ENCODE measurements at places on chromosomes 7 and 10.
A peak's percentile ranks its signal among the peaks of the same experiment; 100 is the strongest.

- DNase-seq: no peak
- H3K27ac ChIP-seq: no peak overlapping the region
- no peaks in the 10 kb centered on the region for H3K27me3 ChIP-seq
- no peaks in the 10 kb centered on the region for H3K4me1 ChIP-seq
Measured at GRCh38 chr7:120064565-120064964, 208.4 kb upstream of the KCND2 start.

GRCh38 chr10:103758294-103758681 is 97.1 kb downstream of the SH3PXD2A start:
- peak overlapping the region; percentile 75 for H3K27ac ChIP-seq
- H3K4me1 ChIP-seq: peaks cover 66% of the 10 kb centered on the region
- H3K36me3 ChIP-seq: peaks cover 3% of the 10 kb centered on the region
- DNase-seq: no peak
- H3K4me3 ChIP-seq: no peak overlapping the region

DNA sequence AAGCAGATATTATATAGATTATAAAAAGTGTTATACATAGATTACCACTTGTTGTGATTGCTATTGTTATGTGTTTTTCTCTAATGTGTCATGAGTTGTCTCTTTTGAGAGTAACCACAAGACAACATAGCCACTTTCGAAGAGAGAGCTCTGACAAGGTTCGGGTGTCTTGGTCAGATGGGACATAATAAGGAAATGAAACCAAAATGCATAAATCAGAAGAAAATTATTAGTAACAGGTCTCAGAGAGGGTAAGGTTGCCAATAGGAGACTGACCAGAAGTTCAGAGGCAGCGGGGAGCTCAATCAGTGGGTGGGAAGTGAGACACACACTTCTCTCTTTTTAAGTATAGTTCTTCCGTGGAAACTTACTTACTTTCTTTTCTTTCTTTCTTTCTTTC is 639.2 kb upstream of the POT1 start:
- H3K27me3 ChIP-seq: no peaks in the 10 kb centered on the region
- H3K27ac ChIP-seq: no peak overlapping the region
- no peaks in the 10 kb centered on the region for H3K4me1 ChIP-seq
- DNase-seq: no peak
- H3K36me3 ChIP-seq: no peaks in the 10 kb centered on the region

DNA sequence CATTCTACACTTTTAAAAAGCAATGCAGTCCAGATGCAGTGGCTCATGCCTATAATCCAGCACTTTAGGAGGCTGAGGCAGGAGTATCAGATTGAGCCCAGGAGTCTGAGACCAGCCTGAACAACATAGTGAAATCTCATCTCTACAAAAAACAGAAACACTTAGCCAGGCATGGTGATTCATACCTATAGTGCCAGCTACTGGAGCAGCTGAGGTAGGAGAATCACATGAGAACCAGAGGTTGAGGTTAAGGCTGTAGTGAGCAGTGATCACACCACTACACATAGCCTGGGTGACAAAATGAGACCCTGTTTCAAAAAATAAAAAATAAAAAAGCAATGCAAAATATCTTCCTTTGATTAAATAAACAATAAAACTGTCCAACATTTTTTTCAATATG is 205.2 kb downstream of the GRM8 start:
- no peak overlapping the region for H3K27ac ChIP-seq
- DNase-seq: no peak
- no peaks in the 10 kb centered on the region for H3K27me3 ChIP-seq
- H3K4me1 ChIP-seq: no peaks in the 10 kb centered on the region

DNA sequence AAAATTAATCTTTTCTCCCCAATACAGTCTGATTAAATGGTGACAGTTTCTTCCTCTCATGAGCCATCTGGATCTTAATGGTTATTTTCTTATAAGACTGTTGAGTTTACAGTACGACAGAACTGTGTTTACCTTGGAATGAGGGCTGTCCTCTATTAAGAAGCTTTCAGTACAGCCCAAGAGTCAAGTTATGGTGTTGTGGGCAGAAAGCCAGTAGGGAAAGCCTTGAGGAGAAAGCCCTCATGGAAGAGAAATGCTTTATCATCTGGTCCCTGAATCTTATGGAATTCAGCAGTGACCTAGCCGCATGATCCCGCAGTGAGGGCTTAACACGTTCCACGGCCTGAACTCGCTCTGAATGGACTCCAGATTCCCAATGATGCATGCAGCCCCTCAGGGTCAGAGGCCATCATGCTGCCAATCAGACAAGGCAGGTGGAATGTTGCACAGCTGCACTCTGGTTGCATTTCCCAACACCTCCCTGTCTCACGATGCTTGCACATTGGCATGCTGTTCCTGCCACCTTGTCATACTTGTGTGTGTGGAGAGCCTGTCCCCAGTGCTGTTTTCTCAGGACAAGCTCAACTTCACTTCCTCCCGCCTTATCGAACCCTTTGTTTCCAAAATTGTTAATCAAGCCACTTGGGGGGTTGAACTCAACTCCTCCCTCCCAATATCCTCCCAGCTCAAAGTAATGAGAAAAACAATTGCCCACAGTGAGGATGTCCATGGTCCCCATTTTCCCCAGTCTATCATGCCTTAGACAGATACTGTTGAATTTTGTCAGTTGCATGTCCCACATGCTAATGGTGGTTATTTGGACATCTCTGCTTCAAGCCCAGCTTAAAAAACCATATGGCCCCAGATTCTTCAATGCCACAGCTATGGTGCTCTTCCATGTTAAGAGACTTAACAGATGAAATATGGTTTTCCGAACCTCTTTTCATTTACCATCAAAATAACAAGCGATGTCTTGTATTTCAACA is 211.1 kb upstream of the TCF7L2 start:
- no peak overlapping the region for H3K4me3 ChIP-seq
- H3K27ac ChIP-seq: no peak overlapping the region
- H3K27me3 ChIP-seq: no peaks in the 10 kb centered on the region
- DNase-seq: no peak
- H3K4me1 ChIP-seq: no peaks in the 10 kb centered on the region

- H3K27ac ChIP-seq: no peak overlapping the region
- DNase-seq: no peak
- H3K36me3 ChIP-seq: no peaks in the 10 kb centered on the region
- H3K4me1 ChIP-seq: no peaks in the 10 kb centered on the region
- H3K4me3 ChIP-seq: no peak overlapping the region
Measured at GRCh38 chr10:18786478-18786877, 127.2 kb downstream of the ARL5B start.

DNA sequence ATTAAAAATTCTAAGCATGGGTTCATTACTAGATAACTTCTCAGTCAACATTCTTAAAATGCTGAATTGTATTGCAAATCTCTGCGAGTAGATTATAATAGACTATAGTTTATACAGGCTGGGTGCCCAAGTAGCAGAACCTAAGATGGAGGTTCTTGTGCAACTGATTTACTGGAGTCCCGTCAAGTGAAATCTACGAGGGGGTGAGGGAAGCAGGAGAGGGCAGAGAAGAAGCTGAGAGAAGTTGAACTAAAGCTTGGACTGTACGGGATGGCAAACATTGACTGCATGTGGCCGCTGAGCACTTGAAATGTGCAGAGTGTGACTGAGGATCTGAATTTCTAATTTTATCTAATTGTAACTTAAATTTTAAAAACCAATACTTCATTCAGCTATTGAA is 124.5 kb downstream of the CTNNA3 start:
- H3K27ac ChIP-seq: no peak overlapping the region
- no peaks in the 10 kb centered on the region for H3K4me1 ChIP-seq
- H3K4me3 ChIP-seq: no peak overlapping the region
- H3K27me3 ChIP-seq: peaks cover 6% of the 10 kb centered on the region
- no peaks in the 10 kb centered on the region for H3K36me3 ChIP-seq

- no peaks in the 10 kb centered on the region for H3K27me3 ChIP-seq
- H3K36me3 ChIP-seq: no peaks in the 10 kb centered on the region
- peaks cover 58% of the 10 kb centered on the region for H3K4me1 ChIP-seq
- peak overlapping the region; percentile 49 for H3K27ac ChIP-seq
Measured at GRCh38 chr10:69056536-69057260, 31.2 kb upstream of the SRGN start.

GRCh38 chr7:21999896-22000295 is 54.2 kb upstream of the CDCA7L start:
- H3K36me3 ChIP-seq: no peaks in the 10 kb centered on the region
- peaks cover 2% of the 10 kb centered on the region for H3K4me1 ChIP-seq
- H3K4me3 ChIP-seq: no peak overlapping the region
- H3K27ac ChIP-seq: no peak overlapping the region

DNA sequence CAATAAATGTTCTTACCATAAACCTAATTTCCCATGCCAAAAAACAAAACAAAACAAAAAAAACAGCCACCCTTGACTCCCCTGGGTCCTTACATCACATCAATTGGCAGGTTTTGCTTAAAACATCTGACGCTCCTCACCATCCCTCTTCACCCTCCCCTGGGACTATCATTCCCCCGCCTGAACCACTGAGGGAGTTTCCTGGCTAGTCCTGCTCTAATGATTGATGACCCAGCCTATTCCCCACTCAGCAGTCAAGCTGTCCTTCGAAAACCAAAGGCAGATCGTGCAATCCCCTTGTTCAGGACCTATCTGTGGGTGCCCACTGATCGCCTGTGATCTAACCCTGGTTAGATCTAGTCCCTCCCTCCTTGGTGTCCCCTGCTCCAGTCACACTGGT is 11.2 kb upstream of the FRMPD2 start:
- H3K4me3 ChIP-seq: no peak overlapping the region
- H3K27ac ChIP-seq: no peak overlapping the region
- no peak for DNase-seq
- H3K36me3 ChIP-seq: no peaks in the 10 kb centered on the region
- H3K27me3 ChIP-seq: peaks cover 26% of the 10 kb centered on the region

- no peak overlapping the region for H3K4me3 ChIP-seq
- H3K4me1 ChIP-seq: no peaks in the 10 kb centered on the region
- no peaks in the 10 kb centered on the region for H3K27me3 ChIP-seq
- H3K27ac ChIP-seq: no peak overlapping the region
- no peak for DNase-seq
- no peaks in the 10 kb centered on the region for H3K36me3 ChIP-seq
Measured at GRCh38 chr10:83592337-83592935, 546.9 kb upstream of the GHITM start.

DNA sequence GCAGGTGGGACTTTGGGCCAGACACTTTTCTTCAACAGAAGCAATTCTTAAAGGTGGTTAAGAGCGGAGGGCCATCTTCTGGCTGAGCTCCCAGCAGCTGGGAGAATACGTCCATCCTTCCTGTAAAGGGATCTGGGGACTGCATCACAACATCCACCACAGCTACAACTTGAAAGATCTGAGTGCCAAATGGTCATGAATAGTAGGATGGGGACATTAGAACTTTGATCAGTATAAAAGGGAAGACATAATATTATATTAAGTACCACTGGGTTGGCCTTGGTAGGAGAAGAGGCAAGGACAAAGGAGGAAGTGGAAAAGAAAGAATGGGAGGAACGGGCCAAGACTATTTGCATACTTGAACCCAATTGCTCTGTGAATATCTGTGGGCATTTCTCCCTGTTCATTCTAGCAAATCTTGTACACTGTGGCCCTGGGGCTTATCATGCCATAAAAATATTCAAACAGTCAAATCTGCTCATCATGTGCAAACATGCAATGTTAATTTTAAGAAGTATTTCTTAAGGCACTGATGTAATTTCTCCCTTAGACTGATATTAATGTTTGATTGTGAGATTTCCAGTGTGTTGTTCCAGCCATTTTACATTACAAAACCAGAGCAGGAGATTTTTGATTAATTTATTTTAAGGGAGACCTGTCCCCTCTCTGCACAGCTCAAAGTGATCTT is 65.5 kb upstream of the CREB5 start:
- no peaks in the 10 kb centered on the region for H3K36me3 ChIP-seq
- no peak for DNase-seq
- H3K4me3 ChIP-seq: no peak overlapping the region
- no peaks in the 10 kb centered on the region for H3K4me1 ChIP-seq
- H3K27me3 ChIP-seq: peaks cover 6% of the 10 kb centered on the region

GRCh38 chr10:21099291-21100062 is 202.4 kb upstream of the NEBL start:
- H3K27me3 ChIP-seq: no peaks in the 10 kb centered on the region
- no peak overlapping the region for H3K4me3 ChIP-seq
- no peak overlapping the region for H3K27ac ChIP-seq

GRCh38 chr10:131047501-131047900 is 264.0 kb downstream of the TCERG1L start:
- H3K27me3 ChIP-seq: no peaks in the 10 kb centered on the region
- H3K27ac ChIP-seq: no peak overlapping the region
- H3K36me3 ChIP-seq: no peaks in the 10 kb centered on the region

GRCh38 chr10:123331438-123331837 is 177.2 kb downstream of the BUB3 start:
- no peaks in the 10 kb centered on the region for H3K4me1 ChIP-seq
- H3K36me3 ChIP-seq: no peaks in the 10 kb centered on the region
- no peak for DNase-seq

GRCh38 chr7:93178213-93178612 is 30.0 kb upstream of the SAMD9L start:
- no peak for DNase-seq
- H3K4me3 ChIP-seq: no peak overlapping the region
- no peaks in the 10 kb centered on the region for H3K4me1 ChIP-seq
- H3K27ac ChIP-seq: no peak overlapping the region
- H3K36me3 ChIP-seq: no peaks in the 10 kb centered on the region

DNA sequence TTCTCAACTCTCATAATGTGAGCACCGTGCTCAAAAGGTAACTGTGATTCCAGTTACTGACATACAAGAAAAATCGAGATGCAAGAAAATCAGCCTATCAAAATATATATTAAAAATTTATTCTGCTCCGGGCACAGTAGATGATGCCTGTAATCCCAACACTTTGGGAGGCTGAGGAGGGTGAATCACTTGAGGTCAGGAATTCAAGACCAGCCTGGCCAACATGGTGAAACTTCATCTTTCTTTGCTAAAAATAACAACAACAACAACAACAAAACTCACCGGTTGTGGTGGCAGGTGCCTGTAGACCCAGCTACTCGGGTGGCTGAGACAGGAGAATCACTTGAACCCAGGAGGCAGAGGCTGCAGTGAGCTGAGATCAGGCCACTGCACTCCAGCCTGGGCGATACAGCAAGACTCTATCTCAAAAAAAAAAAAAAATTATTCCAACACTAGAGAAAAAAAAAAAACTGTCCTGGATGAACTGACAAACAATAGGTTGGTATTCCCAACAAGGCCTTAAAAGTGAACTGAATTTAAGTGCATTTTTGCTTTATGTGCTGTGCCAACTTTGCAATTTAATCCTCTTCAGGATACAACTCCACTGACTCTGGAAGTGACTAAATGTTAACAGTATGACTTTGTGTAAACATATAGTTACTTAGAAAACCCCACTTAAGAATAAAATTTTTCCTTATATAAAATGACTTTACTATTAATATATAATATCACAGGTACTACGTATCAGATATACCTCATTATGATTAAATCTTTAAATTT is 51.1 kb downstream of the JMJD1C start:
- H3K27me3 ChIP-seq: no peaks in the 10 kb centered on the region
- no peaks in the 10 kb centered on the region for H3K36me3 ChIP-seq
- no peak for DNase-seq
- H3K4me1 ChIP-seq: peaks cover 5% of the 10 kb centered on the region
- no peak overlapping the region for H3K27ac ChIP-seq

DNA sequence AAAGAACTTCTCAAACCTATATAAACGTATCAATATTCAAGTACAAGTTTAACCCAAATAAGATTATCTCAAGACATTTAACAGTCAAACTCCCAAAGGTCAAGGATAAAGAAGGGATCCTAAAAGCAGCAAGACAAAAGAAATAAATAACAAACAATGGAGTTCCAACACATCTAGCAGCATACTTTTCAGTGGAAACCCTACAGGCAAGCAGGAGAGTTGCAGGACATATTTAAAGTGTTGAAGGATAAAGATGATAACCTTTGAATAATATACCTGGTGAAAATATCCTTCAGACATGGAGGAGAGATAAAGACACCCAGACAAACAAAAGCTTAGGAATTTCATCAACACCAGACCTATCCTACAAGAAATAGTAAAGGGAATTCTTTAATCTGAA is 82.8 kb downstream of the TES start:
- no peaks in the 10 kb centered on the region for H3K36me3 ChIP-seq
- no peaks in the 10 kb centered on the region for H3K4me1 ChIP-seq
- no peak overlapping the region for H3K27ac ChIP-seq
- H3K4me3 ChIP-seq: no peak overlapping the region
- no peak for DNase-seq

Data from activated CD4-positive, alpha-beta memory T cell treated with anti-CD3 and anti-CD28 coated beads, Interleukin-2, amount 10 ng/mL, durations not matched to agents 7 days and 5 days (primary cell).